ENCODE measurements at places on chromosomes 7 and 10.

DNA sequence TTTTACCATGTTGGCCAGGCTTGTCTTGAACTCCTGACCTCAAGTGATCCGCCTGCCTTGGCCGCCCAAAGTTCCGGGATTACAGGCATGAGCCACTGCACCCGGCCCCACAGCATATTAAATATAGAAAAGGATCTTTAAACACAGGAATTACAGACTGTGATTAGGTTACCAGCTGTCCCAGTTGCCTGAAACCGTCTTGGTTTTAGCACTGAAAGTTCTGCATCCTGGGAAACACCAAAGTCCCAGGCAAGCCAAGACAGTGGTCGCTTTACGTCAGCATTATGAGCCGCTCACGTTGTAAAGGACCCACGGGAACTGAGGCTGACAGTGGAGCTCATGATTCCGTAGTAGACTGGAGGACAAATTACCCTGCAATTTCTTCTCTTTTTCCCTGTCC is 69.0 kb upstream of the FAM180A start:
- DNase-seq = no peak

- no peak for DNase-seq
These were observed 383.1 kb downstream of the LRRTM3 start for GRCh38 chr10:67308912-67309311.

- no peak for DNase-seq
These were observed 219.1 kb downstream of the GFRA1 start for GRCh38 chr10:116053910-116054309.

DNA sequence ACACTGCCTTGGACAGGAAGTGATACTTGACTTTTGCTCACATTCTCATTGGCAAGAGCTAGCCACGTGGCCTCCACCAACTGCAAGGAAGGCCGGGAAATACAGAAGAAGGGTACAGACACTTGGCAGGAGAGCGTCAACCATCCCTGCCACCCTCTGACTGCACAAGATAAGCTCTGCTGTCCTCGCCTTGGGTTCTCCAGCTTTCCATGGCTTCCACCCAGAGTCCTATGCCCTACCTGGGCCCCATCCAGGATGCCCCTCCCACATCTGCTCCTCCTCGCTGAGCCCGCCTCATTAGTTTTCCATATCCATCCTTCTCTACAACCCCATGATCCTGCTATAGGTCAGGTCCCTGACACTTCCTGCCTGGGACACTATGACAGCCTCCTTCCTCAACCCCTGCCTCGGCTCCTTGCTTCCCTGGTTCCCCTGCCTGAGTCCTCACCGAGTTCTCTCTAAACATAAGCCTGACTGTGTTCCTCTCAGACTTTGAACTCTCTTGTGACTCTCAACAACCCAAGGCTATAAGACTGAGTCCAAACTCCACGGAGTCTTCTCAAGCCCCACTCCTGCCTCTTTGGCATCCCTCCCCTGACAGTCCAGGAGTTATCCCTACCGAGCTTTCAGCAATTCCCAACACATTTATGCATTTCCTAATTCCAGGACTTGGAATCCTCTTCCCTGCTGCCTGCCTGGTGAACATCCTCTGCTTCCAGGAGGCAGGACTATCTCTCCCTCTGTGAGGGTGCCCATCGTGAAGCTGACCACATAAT is 23.2 kb upstream of the GDF10 start:
- no peak for DNase-seq

DNA sequence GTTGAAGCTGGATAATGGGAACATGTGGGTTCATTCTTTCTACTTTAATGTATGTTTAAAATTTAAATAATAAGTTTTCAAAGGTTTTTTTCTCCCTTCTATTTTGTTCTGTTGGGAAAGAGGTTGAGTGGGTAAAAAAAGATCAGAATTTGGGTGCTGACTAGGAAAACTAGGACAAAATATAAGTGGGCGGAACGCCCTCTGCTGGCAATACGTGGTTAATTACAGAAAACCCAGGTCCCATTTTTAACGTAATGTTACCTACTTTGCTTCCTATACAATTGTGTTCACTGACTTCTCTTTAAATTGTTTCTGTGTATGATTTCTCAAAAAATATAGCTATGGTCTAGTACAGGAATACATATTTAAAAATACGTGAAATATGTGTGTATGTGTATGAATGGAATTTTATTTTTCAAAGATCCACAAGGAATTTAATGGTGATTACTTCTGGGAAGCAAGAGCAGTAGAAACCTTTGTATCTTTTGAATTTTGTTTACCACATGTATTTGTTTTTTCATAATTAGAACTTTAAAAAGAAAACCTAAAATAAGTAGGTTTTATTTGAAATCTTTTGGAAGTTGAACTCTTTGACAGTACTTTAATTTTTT is 8.7 kb downstream of the ECD start:
- DNase-seq = peak; percentile 76

DNA sequence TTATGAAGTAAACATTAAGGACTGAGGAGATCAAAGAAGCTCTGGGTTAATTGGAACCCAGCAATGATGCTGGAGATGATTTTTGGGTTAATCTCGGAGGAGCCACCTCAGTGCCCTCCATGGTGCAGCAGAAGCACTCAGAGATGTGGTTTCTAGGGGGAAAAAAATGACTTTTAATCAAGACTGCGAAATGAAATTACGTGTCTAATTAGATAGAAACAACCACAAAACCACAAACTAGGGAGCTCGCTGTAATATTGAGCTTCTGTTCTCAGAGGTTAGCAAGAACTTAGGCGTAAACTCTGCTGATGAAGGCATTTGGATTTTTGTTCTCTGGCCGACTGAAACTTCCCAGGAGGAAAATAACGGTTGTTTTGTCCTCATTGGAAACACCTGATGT is 319.0 kb downstream of the GRID1 start:
- DNase-seq = peak; percentile 37
